ENCODE measurements at places on chromosomes 13 and 19.

- no peak for DNase-seq
Measured at GRCh38 chr13:48906200-48906599, 69.5 kb upstream of the FNDC3A start.

GRCh38 chr13:20249913-20250312 lies 17.8 kb upstream of the GJB6 start:
- DNase-seq = no peak

- DNase-seq = no peak
Measured at GRCh38 chr19:13505761-13506470, 363 bp downstream of the CACNA1A start.

- no peak for DNase-seq
Measured at GRCh38 chr13:90477216-90477615, 870.3 kb upstream of the MIR17HG start.

- DNase-seq = no peak
Measured at GRCh38 chr13:94646904-94647303, 45.2 kb downstream of the GPR180 start.

Data from cortex of kidney (tissue), 1 donor.